ENCODE measurements at places on chromosomes 7 and 10.

- DNase-seq = no peak
Measured at GRCh38 chr10:126315494-126316177, 72.6 kb downstream of the ADAM12 start.

GRCh38 chr10:30488316-30488715, 54.3 kb downstream of the MAP3K8 start:
- DNase-seq = no peak

DNA sequence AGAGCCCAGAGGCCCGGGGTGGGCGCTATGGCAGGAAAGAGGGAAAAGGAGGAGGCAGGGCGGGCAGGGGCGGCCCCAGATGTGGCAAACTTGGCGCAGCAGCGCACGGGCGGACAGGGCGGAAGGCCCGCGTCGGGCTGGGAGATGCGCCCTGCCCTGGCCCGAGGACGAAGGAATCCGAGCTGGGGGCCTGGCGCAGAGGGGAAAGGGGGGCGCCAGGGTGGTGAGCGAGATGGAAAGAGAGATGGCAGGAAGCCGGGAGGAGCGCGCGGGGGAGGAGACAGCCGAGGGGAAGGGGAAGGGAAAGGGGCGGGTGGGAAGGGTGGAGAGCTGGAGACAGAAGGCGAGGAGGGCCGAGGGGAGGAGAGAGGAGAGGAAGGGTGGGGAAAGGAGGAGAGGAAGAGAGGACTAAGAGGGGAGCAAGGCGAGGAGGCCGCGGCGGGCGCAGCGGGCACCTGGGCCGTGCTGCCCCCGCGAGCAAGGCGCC, at the start of gene MARVELD1:
Gene MARVELD1, plus strand, starts transcription at position 392 of the 487 bp plus-strand sequence. CDS start 147 bp downstream, outside the sequence.
- no peak for DNase-seq

GRCh38 chr7:134356421-134356936, 39.7 kb upstream of the SLC35B4 start:
- no peak for DNase-seq

DNA sequence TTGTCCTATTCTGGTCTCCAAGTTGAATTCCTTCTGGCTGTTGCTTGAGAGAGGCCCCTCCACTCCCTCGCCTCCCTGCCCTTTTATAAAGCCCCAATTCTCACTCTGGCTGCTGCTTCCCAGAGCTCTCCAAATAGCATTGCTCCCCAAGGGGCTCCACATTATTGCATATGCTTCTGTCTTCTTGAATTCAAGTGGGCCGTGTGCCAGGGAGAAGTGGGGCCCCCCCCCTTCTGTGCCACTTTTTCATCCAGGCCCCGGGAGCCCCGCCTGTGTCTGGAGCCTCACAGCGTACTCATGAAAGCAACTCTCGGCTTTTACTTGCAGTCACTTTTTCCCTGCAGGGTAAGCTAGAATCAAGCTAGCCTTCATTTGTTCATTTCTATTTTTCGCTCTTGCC, 265.1 kb downstream of the CCSER2 start:
- no peak for DNase-seq

DNA sequence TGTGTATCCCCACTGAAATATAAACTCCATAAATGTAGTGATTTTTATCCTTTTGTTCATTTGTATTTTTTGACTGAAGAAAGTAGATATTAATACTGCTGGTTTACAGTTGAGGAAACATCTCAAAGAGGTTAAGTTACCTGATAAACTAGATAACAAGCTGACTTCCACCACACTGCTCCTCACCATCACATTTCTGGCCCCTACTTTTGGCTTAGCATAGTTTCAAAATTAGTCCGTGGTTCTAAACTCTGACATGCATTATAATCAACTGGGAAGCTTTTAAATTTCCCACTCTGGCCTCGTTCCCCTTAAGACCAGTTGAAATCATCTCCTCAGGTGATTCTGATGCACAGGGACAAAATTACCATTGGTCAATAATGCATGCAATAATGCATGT, 43.5 kb downstream of the ANKIB1 start:
- DNase-seq = no peak

DNA sequence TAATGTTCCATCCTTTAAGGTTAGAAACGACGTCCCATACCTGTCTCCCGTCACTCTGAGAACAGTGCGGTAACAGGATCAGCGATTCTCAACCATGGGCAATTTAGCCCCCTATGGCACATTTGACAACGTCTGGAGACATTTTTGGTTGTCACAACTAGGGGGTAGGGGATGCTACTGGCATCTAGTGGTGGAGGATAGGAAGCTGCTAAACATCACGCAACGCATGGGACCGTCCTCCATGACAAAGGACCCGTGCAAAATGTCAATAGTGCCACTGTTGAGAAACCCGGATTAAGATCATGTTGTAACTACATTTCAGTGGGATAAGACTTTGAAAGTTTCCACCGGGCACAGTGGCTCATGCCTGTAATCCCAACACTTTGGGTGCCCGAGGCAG, 5.0 kb upstream of the PAXIP1 start:
- no peak for DNase-seq

DNA sequence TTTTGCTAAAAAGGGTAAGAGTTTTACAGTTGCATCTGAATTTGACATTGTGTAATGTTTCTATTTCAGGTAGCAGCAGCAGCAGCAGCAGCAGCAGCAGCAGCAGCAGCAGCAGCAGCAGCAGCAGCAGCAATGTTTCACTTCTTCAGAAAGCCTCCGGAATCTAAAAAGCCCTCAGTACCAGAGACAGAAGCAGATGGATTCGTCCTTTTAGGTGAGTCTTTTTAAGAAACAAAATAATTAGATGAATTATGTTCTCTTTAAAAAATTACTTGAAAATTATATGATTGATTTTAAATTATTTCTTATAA, 32.6 kb downstream of the UMAD1 start:
- no peak for DNase-seq

DNA sequence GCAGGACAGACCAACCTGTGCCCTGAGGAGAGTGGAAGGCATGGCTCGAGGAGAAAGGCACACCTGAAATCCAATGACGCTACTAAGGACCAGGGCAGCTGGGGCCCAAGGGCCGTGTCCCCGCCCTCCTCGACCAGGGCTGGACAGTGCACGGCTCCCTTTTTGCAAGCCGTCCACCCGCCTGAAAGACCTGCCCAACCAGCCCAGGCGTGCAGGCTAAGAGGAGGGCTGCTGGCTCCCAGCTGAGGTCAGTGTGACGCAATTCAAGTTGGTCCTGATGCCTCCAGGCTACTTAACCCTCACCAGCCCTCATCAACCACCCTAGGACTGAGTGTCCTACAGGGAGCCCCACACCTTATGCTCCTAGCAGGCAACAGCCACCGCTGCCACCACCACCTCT, 69.3 kb downstream of the DLG5 start:
- no peak for DNase-seq

- no peak for DNase-seq
Measured at GRCh38 chr10:60148266-60148840, 241.3 kb downstream of the ANK3 start.

DNA sequence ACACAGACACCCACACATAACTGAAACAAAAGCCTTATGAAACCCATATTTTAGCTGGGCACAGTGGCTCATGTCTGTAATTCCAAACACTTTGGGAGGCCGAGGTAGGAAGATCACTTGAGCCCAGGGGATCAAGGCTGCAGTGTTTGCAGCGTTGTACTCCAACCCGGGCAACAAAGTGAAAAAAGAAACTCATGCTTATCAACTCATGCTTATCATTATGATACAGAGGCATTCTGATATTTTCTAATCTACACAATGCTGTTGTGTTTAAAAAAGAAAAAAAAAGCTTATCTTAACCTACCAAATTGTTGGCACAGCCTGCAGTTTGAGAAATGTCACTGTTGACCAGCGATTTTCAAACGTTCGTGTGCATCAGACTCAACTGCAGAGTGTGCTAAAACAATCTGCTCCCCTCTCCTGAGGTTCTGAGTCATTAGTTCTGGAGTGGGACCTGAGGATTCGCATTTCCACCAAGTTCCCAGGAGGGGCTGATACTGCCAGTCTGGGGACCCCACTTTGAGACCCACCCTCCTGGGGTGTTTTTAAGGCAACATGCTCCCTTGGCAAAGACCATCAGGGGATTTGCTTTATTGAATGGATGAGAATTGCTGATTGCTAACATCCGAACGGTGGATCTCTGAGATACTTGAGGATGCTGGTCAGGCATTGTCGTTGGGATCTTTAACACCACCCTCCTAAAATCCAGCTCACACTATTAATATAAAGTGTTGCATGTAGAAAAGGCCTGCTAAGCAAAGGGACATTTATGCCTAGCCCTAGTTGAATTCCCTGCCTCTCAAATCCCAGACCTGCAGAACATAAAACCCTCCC, 16.2 kb downstream of the CHST3 start:
- DNase-seq = no peak

- DNase-seq = no peak
Measured at GRCh38 chr7:22443370-22444180, 56.4 kb downstream of the STEAP1B start.

DNA sequence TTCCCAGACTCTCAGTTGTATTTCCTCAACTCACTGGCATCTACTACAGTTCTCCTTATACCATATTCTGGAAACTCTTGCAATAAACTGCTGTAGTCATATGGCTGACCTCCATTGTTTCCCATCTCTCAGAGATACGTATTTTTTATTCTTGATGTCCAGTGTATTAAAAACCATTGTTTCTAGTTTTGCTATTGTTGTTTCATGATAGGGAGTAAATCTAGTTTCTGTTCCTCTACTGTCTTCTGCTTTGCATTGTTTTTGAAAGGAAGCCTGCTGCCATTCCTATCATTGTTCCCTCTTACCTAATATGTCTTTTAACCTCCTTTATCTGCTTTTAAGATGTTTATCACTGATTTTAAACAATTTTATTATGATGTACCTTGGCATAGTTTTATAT, 255.0 kb downstream of the ADK start:
- DNase-seq = no peak

- no peak for DNase-seq
Measured at GRCh38 chr7:70734411-70734810, 397.5 kb upstream of the GALNT17 start.

DNA sequence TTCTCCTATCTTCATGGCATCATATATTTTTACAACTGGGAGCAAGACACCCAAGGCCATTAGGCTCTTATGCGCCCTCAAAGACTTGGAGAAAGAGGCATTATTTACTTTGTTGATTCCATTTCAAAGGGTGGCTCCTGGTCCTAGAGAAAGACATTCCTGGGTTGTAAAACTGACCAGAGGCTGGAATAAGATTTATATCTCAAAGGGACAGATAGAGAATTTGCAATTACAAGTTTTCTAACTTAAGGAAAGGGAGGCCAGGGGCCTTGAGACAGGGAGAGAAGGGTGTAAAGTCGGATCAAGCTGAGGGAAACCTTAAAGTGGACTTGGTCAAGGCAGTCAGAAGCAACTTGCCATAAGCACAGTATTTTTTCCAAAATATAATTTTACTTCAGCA, 1086.0 kb downstream of the SORCS3 start:
- no peak for DNase-seq

DNA sequence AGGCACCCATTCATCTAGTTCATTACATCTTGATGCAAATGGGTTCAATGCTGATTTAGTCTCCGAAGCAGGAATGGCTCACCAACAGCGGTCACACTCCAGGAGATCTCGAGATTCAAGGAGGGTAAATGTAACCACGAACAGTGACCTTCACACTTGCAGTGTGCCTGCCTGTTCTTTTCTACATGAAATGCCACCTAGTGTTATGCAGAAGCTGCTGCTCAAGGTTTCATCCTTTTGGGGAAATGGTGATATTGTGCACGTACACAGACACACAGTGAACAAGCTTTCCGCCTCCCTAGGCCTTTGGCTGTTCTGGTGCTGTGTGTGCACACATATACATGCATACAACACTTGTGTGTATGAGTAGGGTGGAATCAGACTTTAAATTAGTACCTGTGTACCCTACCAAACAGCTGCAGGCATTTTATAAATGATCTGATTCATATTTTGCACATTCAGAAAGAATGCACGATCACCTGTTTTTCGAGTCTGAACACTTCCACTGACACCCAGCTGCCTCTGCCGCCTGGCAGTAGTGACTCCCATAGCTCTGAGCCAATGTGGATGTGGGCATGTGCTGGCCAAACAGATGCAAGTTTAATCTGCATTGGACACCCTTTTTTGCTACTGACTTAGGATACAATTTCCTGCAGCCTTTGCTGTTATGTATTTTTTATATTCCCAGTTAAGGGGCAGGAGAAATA, 100.5 kb downstream of the TACC2 start:
- no peak for DNase-seq

DNA sequence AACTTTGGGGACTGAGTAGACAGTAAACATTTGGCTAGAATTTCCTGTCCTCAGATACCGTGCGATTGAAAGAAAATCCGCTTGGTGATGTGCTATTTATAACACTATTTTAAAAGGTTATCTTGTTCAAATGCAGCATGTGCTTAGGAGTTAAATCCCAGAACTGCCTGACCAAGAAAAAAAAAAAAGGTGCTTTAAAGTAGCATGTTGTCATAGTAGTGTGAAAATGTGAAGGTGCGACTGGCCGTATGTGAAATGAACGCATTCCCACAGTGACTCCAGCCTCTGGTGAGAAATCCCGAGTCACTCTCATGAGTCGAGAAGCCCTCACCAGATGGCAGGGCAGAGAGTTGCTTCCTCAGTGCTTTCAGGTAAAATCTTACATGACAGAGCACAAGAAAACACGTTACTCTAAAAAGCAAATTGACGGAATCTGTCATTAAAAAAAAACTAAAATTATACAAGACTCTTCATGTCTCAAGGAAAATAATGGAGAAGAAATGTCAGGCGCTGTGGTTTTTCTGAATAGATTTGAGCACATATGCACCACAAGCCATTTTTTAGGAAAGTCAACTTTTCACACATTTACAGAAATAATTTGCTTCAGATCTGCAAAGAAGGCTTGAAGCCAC, 18.4 kb upstream of the KLF6 start:
- no peak for DNase-seq

- DNase-seq = no peak
Measured at GRCh38 chr7:12567015-12567414, 3.5 kb upstream of the SCIN start.

GRCh38 chr10:104122225-104123107, 495 bp downstream of the SFR1 start:
- no peak for DNase-seq

GRCh38 chr7:28920424-28920823, 37.7 kb downstream of the TRIL start:
- no peak for DNase-seq

- no peak for DNase-seq
Measured at GRCh38 chr7:92121681-92122080, 12.6 kb downstream of the CYP51A1 start.

DNA sequence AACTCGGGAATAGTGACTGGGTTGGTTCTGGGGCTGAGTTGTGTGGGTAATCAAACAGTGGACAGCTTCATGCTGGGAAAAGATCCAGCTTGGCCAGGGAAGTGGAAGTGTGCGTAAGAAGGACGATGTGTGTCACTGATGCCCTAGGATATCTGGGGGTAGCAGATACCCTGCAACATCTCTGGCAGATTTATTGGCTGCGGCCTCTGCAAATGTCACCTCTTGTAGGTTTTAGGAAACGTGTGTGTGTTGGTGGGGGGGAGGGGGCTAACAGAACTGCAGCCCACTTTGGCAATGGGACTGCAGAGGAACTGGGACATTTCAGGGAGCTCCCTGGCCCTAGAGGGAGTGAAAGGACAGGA, 965 bp upstream of the AGAP3 start:
- no peak for DNase-seq

DNA sequence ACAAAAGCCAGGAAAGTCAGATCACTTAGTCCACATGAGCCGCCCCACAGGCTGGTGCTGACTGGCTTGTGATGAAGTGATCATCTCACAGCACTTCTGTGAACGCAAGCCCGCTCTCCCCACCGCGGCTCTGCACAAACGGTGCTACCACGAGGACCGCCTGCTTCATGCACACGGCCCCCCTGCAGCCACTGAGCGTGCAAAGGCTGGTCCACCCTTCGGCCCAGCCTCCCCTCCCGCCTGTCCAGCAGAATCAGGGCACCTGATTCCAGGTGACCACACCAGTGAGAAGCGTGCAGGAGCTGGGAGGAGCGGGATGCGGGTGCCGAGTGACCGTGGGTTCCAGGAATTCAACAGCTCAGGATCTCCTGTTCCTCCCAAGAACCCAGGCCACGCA, 32.2 kb downstream of the MAD1L1 start:
- DNase-seq = no peak

Data from iPS DF 6.9 (cell line).